ENCODE measurements at places on chromosomes 7 and 10.
A peak's percentile ranks its signal among the peaks of the same experiment; 100 is the strongest.

DNA sequence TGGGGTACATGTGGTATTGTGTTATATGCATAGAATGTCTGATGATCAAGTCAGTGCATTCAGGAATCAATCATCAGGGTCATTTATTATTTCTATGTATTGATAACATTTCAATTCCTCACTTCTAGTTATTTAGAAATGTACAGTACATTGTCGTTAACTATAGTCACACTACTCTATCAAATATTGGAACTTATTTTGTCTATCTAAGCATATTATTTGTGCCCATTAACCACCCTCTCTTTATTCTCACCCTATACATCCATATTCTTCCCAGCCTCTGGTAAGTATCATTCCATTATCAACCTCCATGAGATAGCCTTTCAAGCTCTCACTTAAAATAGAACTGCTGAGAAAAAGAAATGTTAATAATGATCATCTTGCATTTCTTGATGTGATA lies 596.5 kb upstream of the POT1 start:
- DNase-seq, result no peak

GRCh38 chr7:81110673-81111072 lies 191.8 kb upstream of the SEMA3C start:
- DNase-seq, result no peak

- DNase-seq, result no peak
These were observed 324.9 kb downstream of the PARD3 start for GRCh38 chr10:34489973-34490745.

DNA sequence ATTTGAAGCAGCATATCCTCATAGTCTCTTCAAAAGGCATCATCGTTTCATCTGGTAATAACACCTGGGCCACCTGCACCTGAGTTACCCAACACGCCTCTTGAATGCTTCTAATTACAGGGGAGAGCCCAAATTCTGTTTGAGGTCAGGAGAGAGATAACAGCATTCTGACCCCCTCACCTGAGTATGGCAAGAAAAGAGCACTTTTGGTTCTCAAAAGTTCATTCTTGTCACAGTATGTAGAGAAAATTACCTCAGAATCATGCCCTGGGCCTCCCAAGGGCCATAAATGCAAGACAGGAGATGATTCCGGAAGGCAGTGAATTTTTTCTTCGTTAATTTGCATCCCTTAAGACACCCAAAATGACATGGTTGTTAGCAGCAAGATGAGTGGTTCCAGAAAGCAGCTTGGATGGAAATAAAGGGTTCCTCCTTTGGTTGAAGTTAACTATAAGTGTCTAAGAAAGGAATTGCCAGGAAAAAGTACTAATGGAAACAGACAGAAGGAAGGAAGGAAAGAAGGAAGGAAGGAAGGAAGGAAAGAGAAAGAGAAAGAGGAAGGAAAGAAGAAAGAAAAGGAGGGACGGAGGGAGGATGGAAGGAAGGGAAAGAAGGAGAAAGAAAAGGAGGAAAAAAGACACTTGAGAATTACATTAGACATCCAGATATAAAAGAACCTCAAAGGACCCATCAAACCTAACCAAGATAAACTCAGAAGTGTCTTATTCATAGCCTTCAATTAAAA lies 228.4 kb upstream of the RHOBTB1 start:
- DNase-seq, result no peak

GRCh38 chr7:111368381-111369065 lies 193.8 kb downstream of the IMMP2L start:
- no peak for DNase-seq

GRCh38 chr10:69179089-69179742 lies 818 bp upstream of the SUPV3L1 start:
- DNase-seq, result no peak

DNA sequence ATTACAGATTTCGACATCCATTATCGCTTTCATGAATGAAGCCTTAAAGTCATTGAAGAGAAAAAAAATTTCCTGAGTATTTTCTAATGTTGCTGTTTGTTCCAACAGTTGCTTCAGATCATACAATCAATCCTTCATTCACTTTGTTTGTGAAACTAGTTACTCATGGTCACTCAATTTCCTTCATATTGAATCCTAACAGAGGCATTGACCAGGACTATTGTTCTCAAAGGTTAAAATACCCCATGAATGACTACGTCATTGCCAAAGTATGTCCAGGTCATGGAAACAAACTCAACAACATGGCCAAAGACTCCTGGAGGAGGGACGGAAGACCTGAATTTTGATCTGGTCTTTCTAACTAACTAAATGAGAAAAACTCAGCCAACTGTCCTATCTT lies 54.0 kb upstream of the ABCB5 start:
- DNase-seq, result no peak

GRCh38 chr7:8305625-8306388 lies 43.8 kb upstream of the ICA1 start:
- no peak for DNase-seq

GRCh38 chr10:121694327-121694965 lies 96.2 kb upstream of the FGFR2 start:
- DNase-seq, result no peak

DNA sequence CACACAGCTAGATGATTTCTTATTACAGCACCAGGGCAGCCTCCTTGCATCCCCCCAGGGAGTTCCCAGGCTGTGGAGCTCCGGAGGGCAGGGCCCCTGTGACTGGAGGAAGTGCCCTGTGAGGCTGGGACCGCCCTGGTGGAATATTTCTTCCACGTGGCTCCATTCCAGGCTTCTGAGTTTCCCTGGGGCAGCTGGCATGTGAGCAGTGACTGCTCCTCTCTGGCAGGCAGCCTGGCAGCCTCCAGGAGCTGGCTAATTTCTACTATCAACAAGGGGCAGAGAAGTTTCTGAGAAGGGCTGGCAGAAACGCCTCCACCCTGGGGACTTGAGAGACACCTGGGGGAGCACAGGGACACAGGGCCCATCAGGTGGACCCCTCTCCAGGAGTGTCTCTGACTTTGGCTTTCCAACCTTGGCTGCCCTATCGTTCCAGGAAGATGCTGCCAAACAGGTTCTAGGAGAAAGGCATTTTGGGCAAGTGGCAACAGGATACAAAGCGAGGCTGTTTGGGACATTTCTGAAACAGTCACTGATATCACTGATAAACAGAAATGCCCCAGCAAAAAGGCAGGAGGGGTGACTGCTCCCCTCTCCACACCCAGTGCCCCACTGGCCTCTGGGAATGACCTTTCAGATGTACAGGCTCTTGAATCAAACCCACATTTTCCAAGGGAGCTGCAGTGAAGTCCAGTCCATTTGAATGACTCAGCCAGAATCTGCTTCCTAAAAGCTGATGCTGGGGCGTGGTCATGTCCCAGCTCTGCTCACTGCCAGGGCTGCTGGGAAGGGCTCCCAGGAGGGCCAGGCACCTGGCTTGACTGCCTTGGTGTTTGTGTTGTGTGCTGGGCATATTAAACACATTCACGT lies 16.1 kb downstream of the MYOF start:
- DNase-seq, result no peak

DNA sequence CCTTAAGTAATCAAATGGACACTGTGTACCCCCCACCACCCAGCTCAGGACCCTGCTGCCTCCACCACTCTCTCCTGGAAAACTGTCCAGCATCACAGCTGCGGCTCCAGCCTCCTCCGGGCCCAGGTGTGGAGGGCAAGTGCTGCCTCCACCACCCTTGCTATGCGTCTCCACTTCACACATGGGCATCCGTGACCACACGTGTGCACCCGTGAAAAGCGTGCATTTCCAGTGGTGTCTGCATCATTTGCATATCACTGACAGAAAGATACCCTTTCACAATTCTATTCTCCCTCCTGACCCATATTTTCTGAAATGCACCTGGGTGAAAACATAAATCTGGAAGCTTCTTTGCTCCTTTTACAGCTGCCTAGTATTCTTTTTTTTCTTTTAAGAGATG lies 89.7 kb upstream of the PDGFA start:
- DNase-seq, result no peak

DNA sequence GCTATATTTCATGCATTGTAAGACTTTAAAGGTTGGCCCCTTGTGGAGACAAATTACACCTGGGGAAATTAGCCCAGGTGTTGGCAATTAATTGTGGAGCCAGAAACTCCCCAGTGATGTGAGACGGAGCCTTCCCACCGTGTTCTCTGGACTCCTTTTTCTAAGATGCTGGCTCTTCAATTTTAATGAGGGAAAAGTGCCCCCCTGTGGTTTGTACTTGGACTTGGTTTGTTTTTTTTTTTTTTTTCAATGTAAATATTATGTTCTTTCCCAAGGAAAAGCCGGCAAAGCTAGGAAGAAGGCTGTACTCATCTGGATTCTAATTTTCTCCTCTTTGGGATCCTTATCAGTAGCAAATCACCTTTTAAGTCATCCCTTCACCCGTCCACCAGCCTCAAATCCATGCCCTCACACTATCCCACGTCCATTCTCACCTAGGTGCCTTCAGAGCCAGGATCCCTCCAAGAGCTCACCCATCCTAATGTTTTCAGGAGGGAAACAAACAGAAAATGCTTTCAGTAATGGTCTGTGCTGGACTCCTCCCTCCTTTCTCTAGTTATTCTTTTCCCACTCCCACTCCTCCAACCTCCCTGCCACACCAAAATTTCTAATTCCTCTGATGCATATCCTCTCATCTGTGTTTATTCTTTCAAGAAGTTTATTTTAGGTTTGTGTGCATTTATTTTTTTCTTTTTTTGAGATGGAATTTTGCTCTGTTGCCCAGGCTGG lies 20.4 kb upstream of the ST8SIA6 start:
- DNase-seq, result no peak

GRCh38 chr7:117698018-117698417 lies 175.2 kb downstream of the CTTNBP2 start:
- DNase-seq, result no peak

DNA sequence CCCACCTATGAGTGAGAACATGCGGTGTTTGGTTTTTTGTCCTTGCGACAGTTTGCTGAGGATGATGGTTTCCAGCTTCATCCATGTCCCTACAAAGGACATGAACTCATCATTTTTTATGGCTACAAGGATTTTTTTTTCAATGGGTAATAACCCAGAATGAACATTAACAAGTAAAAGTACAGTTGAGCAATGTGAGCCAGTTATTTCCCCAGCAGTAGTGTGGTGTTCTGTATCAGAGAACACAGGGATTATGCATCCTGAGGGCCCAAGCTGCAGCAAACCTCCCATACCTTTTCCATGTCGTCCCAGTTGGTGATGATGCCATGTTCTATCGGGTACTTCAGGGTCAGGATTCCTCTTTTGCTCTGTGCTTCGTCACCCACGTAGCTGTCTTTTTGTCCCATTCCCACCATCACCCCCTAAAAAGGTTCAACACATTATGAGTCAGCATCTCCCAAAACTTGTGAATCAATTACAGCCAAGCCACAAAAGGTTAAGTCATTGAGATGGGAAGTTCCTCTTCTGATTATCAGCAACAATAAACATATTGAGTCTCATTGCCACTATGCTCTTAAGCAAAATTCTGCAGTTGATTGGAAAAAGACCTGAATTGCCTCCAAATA lies 5.5 kb downstream of the ACTA2 start:
- DNase-seq, result no peak

GRCh38 chr10:124193309-124193696 lies 99.9 kb upstream of the CHST15 start:
- no peak for DNase-seq

DNA sequence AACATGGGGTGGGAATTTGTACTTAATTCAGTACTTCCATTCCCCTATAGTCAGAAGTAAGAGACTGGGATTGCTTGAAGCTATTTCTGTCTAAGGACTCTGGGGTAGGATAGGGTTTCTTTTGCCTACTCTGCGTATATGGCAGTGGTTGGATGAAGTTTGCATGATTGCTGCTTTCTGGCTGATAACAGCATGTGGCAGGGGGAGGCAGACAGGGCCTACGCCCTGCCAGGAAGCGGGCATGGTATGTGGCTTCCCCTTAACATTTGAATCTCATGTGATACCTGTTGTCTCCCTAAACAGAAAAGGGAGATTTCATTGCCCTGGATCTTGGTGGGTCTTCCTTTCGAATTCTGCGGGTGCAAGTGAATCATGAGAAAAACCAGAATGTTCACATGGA lies 57.1 kb downstream of the TACR2 start:
- peak; percentile 47 for DNase-seq

GRCh38 chr10:788796-789748 lies 99.6 kb upstream of the DIP2C start:
- DNase-seq, result peak; percentile 4

Measured in CD4-positive, alpha-beta T cell treated with Interleukin-17A for 1 hour (primary cell).